NT2/D1 (cell line): ENCODE measurements at places on chromosomes 16 and 17.
A peak's percentile ranks its signal among the peaks of the same experiment; 100 is the strongest.

DNA sequence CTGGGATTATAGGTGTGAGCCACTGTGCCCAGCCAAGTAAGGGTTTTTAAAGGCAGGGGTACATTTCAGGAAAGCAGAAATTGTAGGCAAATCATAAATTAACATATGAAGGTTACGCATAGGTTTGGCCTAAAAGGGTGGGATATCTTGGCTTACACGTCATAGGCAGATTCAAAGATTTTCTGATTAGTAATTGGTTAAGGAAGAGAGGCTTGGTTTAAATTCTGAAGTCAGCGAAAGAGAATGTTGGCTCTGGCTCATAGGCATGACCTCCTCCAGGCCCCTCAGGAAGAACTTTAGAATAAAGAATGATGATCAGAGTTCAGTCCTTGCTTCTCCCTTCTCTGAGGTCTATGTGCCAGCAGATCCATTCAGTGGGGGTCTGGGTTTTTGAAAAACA lies 124.8 kb upstream of the RBBP6 start:
- DNase-seq, result no peak

- DNase-seq, result no peak
These were observed 86.6 kb downstream of the PLXDC1 start for GRCh38 chr17:39064819-39065218.

- DNase-seq, result no peak
These were observed 19.5 kb downstream of the MRM3 start for GRCh38 chr17:801660-802059.

DNA sequence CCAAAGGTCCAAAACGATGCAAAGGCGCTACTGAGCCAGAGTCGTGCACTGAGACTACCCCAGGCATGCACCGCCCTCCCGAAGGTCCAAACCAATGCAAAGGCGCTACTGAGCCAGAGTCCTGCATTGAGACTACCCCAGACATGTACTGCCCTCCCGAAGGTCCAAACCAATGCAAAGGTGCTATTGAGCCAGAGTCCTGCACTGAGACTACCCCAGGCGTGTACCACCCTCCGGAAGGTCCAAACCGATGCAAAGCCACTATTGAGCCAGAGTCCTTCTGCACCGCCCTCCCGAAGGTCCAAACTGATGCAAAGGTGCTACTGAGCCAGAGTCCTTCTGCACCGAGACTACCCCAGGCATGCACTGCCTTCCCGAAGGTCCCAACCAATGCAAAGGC lies 27.1 kb downstream of the SLC43A2 start:
- no peak for DNase-seq

DNA sequence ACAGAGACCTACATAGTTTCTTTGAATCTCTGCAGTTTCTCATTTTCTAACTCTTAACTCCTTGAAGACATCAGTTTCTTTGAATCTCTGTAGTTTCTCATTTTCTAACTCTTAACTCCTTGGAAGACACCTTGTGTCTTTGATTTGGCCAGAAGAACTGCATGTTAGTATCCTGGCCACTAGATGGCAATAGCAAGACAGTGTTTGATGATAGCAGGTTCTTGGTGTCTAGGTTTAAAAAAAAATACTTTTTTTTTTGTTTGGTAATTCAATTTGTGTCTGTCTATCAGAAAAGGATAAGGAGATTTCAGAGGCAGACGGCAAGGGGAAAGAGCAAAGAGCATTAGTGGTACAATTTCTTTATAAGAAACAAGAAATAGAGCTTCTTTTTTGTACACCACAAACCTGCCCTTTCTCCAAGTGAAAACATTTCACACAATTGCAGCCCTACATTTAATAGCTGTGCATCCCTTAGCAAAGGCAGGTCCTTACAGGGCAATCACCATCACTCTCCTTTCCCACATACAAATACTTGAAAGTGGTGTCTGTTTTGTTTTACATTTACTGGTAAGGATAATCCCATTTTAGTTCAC lies 1324.9 kb upstream of the CDH8 start:
- peak; percentile 39 for DNase-seq

DNA sequence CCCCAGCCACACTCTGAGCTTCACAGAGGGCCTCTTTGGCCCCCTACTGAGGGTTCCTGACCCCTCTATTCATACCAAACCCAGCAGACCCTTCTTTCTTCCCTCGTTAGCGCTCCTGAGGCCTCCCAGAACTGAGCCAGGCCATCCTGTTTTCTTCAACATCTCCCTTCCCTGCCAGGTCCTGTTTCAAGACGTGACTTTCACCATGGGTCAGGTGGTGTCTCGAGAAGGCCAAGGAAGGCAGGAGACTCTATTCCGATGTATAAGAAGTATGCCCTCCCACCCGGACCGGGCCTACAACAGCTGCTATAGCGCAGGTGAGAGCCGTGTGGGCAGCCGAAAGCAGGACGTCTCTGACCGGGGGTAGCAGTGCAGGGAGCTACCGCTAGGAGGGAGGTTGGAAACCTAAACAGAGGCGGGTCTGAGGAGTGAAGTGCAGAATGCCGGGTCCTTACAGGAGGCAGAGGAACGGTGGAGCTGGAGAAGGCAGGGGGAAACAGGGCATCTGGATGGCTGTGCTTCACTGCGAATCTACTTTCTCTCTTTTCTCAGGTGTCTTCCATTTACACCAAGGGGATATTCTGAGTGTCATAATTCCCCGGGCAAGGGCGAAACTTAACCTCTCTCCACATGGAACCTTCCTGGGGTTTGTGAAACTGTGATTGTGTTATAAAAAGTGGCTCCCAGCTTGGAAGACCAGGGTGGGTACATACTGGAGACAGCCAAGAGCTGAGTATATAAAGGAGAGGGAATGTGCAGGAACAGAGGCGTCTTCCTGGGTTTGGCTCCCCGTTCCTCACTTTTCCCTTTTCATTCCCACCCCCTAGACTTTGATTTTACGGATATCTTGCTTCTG lies 1.3 kb upstream of the SENP3 start:
- no peak for DNase-seq

- no peak for DNase-seq
These were observed 41.9 kb downstream of the MEAK7 start for GRCh38 chr16:84462296-84463210.

GRCh38 chr16:61148930-61149329 lies 887.3 kb downstream of the CDH8 start:
- no peak for DNase-seq

DNA sequence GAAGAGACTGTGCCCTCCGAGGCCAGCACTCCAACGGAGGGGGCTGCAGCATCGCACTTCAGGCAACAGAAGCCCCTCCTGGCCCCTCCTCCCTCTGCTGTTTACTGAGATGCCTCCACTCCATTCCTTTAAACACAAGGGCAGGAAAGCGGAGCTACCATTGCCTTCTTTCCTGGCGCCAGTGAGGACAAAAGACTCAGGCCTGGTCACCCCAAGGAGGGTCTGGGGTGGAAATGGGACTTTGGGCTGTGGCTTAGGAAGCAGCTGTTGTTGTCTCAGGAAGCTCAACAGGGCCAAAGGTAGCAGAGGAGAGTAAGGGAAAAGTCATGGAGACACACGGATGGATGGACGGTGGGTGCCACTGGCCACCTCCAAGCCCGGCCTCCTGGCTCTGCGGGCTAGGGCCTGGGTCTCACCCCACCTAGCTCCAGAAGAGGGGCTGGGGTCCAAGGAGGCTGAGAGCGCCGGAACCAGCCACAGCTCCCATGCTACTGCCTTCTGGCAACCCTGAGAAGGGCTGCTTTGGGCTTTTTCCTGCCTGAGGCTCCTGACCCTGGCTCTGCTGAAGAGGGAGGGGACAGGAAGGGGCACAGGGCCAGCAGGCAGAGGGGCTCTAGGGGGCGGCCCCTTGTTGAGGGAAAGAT lies 11.1 kb downstream of the CD300LG start:
- DNase-seq, result no peak

DNA sequence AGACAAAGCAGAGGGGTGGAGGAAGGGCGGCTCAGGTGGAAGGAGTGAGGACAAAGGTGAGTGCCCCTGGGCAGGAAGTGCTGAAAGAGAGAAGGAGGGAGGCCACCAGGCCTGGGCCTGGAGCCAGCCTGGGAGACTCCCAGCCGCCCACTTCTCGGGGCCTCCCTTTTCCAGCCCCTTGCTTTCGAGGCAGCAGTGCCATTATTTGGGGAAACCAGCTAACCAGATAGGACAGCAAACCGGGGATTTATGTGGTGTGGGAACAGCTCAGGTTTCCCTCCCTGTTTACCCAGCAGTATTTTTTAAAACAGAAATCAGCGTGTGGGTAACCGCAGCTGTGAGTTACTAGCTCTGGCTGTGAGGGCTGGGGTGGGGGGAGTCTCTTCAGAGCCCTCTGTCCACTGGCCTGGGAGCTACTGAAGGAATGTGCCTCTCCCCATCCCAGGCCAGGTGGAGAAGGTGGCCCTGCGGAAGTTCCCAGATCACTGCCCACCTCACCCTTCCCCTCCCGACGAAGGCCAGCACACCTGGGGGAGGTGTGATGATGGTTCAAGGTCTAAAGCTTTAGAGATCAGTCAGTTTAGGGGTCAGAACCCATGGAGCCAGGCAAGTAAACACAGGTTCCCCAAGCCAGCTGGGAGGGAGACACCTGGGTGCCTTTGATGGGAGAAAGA lies 8.4 kb upstream of the MEOX1 start:
- no peak for DNase-seq

GRCh38 chr16:49503256-49504022 lies 129.8 kb downstream of the C16orf78 start:
- no peak for DNase-seq

DNA sequence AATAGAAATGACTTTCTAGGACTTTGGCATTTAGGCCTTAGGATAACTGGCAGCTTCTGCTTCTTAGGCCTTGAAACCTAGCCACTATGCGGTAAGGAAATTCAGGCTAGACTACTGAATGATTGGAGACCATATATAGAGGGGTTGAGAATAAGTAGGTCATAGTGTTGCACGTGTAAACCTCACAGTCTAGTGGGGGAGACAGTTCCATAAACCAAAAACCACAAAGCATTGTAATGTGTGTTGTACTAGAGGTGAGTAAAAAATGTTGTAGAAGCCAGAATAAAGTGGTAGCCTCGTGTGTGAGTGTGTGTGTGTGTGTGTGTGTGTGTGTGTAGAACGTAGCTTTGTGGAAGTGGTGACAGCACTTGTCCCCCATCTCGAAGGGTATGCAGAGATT lies 188.5 kb downstream of the MAP2K6 start:
- no peak for DNase-seq

DNA sequence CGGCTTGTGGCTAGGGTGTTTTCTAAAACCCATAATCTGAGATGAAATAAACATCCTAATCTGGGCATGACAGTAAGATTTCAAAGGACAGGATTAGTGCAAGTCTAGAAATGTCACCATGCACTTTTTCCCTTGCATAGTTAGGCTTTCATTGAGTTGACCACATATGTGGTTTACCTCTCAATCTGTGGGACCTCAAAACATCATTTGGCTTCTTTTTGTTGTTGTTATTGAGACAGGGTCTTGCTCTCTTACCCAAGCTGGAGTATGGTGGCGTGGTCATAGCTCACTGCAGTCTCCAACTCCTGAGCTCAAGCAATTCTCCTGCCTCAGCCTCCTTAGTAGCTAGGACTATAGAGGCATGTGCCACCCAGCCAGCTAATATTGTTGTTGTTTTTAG lies 197.8 kb downstream of the CEP112 start:
- DNase-seq, result no peak

- no peak for DNase-seq
These were observed 9.2 kb upstream of the PRM1 start for GRCh38 chr16:11290102-11290893.

DNA sequence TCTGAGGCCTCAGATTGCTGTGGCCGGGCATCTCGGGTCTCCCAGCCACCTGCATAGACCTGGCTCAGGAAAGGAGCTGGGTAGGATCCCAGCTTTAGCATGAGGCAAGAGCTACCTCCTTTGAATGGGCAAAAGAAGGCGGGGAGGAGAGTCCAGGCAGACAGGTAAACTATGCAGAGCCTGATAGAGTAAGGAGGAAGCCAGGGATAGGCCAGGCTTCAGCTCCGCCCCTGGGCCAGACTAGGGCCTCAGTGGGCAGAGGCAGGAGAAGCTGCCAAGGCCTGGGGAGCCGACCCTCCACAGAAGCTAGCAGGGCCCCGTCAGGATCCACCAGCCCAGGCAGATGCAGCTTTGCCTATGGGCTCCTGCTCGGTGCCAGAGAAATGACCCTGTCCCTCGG lies 22.6 kb upstream of the UBE2G1 start:
- no peak for DNase-seq

- no peak for DNase-seq
These were observed 25.7 kb downstream of the MBTD1 start for GRCh38 chr17:51234162-51234561.

GRCh38 chr16:52603015-52603414 lies 56.1 kb upstream of the TOX3 start:
- DNase-seq, result no peak

GRCh38 chr16:80369138-80369958 lies 171.4 kb upstream of the DYNLRB2 start:
- peak; percentile 50 for DNase-seq

DNA sequence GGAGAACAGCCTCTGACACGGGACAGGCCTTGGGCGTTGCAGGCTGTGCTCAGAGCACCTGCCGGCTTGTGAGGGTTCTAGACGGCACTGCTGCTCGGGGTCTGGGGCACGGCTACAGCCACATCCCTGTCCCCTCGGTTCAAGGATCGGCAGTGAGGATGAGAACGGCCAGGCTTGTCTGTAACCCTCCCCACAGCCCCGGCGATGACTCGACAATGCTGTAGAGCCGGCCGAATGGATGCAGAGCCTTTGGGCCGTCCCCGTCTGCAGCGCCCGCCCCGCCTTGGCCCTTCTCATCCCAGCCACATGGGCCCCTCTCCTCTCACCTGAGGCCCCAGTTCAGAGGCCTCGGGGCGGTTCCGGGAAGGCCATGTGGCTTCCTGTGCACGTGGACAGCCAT lies 49.0 kb upstream of the METRNL start:
- no peak for DNase-seq

DNA sequence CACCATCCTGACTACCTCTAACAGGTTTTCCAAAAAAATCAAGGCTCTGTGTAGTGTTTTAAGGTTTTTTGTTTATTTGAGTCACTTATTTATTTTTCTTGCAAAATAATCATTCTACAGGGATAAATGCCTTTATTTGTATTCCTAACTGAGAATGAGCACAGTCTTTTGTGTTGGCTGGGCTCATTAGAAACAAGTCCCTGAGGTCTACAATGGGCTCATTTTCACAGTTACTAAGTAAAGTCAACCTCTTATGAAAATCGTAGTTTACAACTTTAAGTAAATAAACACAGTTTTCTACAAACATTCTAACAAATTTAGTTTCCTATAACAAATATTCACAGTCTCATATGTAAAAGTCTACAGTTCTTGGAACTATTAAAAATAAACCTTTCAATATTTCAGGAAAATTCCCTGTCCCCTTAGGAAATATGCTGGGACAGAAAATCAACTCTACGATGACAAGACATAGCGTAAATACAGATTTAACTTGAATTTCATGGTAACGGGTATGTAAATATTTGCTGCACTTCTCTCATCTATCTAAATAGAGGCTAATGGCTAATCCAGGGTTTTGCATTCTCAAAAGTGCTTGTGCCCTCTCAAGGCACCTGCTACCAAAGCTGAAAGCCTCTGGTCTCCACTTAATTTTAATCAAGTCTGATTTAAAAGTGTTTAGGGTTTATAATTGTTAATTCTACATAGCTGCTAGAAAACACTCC lies 31.5 kb upstream of the CDH5 start:
- DNase-seq, result no peak

DNA sequence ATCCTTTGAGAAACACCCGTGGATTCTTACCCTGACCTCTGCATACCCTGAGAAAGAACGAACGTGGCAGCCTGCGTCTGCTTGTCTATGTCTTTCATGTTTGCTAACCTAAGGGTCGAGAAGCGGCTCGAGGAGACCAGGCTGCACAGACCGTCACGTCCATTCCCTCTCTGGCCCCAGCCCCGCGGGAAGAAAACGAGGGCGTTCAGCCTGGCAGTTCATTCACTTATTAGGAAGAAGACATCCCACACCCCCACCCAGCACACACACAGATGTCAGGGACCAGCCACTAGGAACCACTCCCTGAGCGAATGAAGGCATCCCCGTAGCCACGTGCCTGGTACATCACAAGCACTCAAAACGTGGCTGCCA lies 655 bp upstream of the MTHFSD start:
- DNase-seq, result no peak
